ENCODE measurements at places on chromosomes 3 and 15. TPM values are rescaled to one million over a fixed set of nuclear protein-coding genes. Genes with fewer than 3 reads are reported as not detected.

- H3K4me3 ChIP-seq = no peak overlapping the region
- peak overlapping the region; percentile 24 for H3K27ac ChIP-seq
- H3K4me1 ChIP-seq = peaks cover 47% of the 10 kb centered on the region
- H3K36me3 ChIP-seq = peaks cover 14% of the 10 kb centered on the region
Measured at GRCh38 chr3:46934498-46935167, 41.9 kb downstream of the CCDC12 start.

GRCh38 chr3:192273697-192274010 lies 453.7 kb downstream of the FGF12 start:
- no peak for DNase-seq
- H3K4me1 ChIP-seq = no peaks in the 10 kb centered on the region
- no peak overlapping the region for H3K4me3 ChIP-seq

- no peak overlapping the region for H3K27ac ChIP-seq
- no peak overlapping the region for H3K4me3 ChIP-seq
- H3K4me1 ChIP-seq = peaks cover 8% of the 10 kb centered on the region
- H3K27me3 ChIP-seq = no peaks in the 10 kb centered on the region
- peak; percentile 86 for DNase-seq
Measured at GRCh38 chr15:74950078-74950908, 6.3 kb downstream of the RPP25 start.

GRCh38 chr3:65277798-65278197 lies 590.0 kb upstream of the ADAMTS9 start:
- H3K27me3 ChIP-seq = no peaks in the 10 kb centered on the region
- H3K27ac ChIP-seq = no peak overlapping the region
- H3K4me3 ChIP-seq = no peak overlapping the region
- H3K4me1 ChIP-seq = no peaks in the 10 kb centered on the region
- DNase-seq = no peak

GRCh38 chr3:126573492-126574117 lies 14.9 kb upstream of the C3orf22 start:
- H3K27ac ChIP-seq = no peak overlapping the region
- no peaks in the 10 kb centered on the region for H3K36me3 ChIP-seq
- H3K4me1 ChIP-seq = no peaks in the 10 kb centered on the region
- no peak for DNase-seq

Gene GRAMD2A
- not detected for total RNA-seq

DNA sequence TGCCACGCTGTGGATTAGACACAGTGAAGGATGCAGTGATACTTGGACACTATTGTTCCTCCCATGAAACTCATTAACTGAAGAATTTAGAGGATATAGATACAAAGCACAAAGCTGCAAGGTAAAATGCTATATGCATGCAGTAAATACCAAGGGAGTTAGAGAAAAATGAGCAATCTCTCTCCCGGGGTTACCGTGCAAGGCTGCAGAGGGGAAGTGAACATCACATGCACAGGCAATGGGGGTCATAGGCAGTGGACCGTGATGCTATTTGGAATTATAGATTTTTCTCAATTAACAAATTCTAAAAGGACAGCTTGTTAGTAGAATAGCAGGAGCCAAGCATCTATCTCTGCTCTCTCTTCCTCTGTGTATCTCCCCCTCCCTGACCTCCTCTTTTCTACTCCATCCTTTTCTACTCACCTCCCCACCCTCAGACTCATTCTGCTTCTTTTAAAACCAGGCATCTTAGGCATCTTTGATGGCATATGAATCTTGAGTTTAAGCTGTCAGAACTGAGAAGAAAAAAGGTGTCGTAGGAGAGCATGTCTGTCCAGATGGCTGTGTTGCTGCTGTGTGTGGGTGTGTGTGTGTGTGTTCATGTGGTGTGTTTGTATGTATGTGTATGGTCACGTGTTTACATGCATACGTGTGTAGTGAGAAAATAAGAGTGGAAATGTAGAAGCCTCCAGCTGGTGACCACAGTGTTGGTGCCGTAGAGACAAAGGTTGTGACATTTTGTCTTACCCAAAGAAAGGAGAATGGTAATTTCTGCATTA lies 339.0 kb downstream of the EPHB1 start:
- H3K36me3 ChIP-seq = no peaks in the 10 kb centered on the region
- no peak for DNase-seq
- no peak overlapping the region for H3K4me3 ChIP-seq

DNA sequence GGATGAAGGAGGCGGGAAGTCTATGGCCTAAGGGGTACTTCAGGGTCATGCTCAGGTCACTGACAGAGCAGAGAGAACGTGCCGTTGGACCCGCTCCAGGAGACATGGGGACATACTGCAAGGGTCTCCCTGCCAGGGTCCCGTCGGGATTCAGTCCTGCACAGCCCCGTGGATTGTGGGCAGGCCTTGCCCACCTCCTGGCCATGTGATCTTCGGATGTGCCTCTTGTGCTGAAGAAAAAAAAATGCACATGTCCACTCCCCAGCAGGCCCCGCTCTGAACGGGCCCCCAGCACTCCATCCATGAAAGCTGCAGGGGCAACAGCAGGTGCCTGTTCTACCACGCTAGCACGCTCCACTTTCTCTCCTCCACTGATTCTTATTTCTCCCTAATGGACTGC lies 22.9 kb downstream of the ST8SIA2 start:
- H3K4me3 ChIP-seq = no peak overlapping the region
- no peak for DNase-seq
- peaks cover 10% of the 10 kb centered on the region for H3K27me3 ChIP-seq
- H3K4me1 ChIP-seq = no peaks in the 10 kb centered on the region
- no peak overlapping the region for H3K27ac ChIP-seq
- no peaks in the 10 kb centered on the region for H3K36me3 ChIP-seq

- no peak overlapping the region for H3K27ac ChIP-seq
- peaks cover 27% of the 10 kb centered on the region for H3K27me3 ChIP-seq
Measured at GRCh38 chr3:40387895-40388254, 891 bp downstream of the ENTPD3 start.

GRCh38 chr3:185927501-185928200 lies 10.2 kb downstream of the TRA2B start:
- H3K4me3 ChIP-seq = peak overlapping the region; percentile 67
- peak overlapping the region; percentile 88 for H3K27ac ChIP-seq
- peaks cover 88% of the 10 kb centered on the region for H3K4me1 ChIP-seq
- no peak for DNase-seq

GRCh38 chr3:67048067-67048714 lies 50.1 kb downstream of the KBTBD8 start:
- no peak overlapping the region for H3K27ac ChIP-seq
- DNase-seq = no peak
- peaks cover 3% of the 10 kb centered on the region for H3K4me1 ChIP-seq
- H3K36me3 ChIP-seq = no peaks in the 10 kb centered on the region
- H3K4me3 ChIP-seq = no peak overlapping the region

- peaks cover 2% of the 10 kb centered on the region for H3K4me1 ChIP-seq
- no peak overlapping the region for H3K27ac ChIP-seq
- H3K27me3 ChIP-seq = peaks cover 3% of the 10 kb centered on the region
- H3K4me3 ChIP-seq = no peak overlapping the region
Measured at GRCh38 chr15:73328981-73329380, 39.8 kb downstream of the HCN4 start.

- H3K27me3 ChIP-seq = no peaks in the 10 kb centered on the region
- peak overlapping the region; percentile 98 for H3K4me3 ChIP-seq
- peak; percentile 31 for DNase-seq
- H3K4me1 ChIP-seq = peaks cover 27% of the 10 kb centered on the region
- H3K27ac ChIP-seq = peak overlapping the region; percentile 91
Measured at GRCh38 chr15:40038275-40038637, 725 bp downstream of the SRP14 start.

DNA sequence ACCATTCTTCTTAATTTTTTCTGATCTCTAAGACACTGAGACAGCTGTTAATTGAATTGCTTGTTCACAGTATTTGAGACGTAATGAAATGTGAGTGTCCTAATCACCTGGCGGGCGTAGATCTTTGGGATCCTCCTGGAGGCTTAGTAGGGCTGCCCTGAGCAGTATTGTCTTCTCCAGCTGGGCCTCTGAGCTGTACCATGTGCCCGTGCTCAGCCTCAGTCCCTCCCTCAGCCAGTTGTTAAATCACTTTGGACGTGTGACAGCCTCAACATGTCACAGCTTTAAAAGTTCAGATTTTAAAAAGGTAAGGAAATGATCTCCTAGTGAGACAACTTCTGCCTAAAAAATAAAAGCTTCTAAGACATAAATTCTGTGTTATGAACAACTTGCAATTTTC lies 35.5 kb downstream of the IGF1R start:
- no peak overlapping the region for H3K27ac ChIP-seq
- no peaks in the 10 kb centered on the region for H3K36me3 ChIP-seq
- H3K27me3 ChIP-seq = no peaks in the 10 kb centered on the region
- peaks cover 38% of the 10 kb centered on the region for H3K4me1 ChIP-seq

DNA sequence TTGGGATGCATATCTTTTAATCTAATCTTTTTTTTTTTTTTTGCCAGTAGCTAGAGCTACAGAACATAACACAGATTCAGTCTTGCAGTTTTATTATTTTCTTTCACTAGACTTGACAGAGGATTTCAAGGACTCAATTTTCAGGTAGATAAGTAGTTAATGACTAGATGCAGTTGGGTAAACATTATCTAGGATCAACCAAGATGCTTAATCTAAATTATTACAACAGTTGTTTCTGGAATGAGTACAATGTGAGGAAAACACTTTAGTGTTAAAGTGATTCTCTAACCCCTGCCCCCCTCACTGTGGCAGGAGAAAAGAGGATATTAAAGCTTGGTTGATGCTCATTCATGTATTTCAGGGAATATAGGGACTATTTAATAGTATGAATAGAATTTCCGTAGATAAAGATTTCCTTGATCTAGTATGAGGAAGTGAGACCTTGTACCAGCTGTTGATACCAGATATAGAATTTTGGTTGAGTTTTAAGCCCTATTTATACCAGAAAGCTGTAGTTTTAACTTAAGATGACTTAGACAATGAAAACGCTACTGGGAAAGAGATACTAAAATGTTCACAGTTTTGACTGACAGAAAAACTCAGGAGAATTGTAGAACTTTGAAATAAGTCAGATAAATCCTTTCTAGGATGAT lies 389.0 kb upstream of the C2CD4B start:
- DNase-seq = no peak

GRCh38 chr3:73508330-73508954 lies 116.3 kb downstream of the PDZRN3 start:
- no peaks in the 10 kb centered on the region for H3K4me1 ChIP-seq
- DNase-seq = peak; percentile 20
- no peak overlapping the region for H3K4me3 ChIP-seq
- H3K27ac ChIP-seq = no peak overlapping the region
- no peaks in the 10 kb centered on the region for H3K36me3 ChIP-seq

DNA sequence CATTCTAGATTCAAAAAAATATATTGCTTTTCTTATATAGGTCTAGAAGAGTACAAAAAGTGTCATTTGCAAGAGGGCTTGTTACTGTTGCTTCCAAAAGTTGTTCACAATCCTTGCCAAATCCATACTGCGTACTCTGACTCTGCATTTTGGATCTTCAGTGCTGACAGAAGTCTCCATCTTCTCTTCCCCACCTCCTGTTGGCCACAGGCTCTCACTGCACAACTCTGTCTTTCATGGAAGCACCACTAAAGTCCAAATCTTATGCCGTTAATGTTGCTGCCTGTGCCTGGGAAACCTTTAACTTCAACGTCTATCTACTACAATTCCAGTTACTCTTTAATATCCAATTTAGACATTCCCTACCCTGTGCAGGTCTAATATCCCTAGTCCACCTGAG lies 419.9 kb downstream of the NR2F2 start:
- no peaks in the 10 kb centered on the region for H3K36me3 ChIP-seq
- DNase-seq = no peak
- H3K4me1 ChIP-seq = no peaks in the 10 kb centered on the region
- H3K4me3 ChIP-seq = no peak overlapping the region
- no peak overlapping the region for H3K27ac ChIP-seq
- H3K27me3 ChIP-seq = no peaks in the 10 kb centered on the region

DNA sequence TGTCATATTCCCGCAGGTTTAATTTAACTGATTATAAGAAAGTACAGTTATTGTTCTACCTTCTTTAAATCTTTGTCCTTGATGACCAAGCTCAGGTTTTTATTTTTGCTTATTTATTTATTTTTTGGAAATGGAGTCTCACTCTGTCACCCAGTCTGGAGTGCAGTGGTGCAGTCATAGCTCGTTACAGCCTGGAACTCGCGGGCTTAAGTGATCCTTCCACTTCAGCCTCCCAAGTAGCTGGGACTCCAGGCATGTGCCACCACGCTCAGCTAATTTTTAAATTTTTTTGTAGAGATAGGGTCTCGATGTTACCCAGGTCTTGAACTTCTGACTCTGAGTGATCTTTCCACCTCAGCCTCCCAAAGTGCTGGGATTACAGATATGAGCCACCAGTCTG lies 8.9 kb downstream of the USP3 start:
- no peaks in the 10 kb centered on the region for H3K36me3 ChIP-seq
- peaks cover 87% of the 10 kb centered on the region for H3K4me1 ChIP-seq
- no peaks in the 10 kb centered on the region for H3K27me3 ChIP-seq
- peak overlapping the region; percentile 30 for H3K27ac ChIP-seq
- H3K4me3 ChIP-seq = no peak overlapping the region

GRCh38 chr3:31277582-31277981 lies 255.1 kb upstream of the STT3B start:
- no peak for DNase-seq
- no peaks in the 10 kb centered on the region for H3K36me3 ChIP-seq
- no peak overlapping the region for H3K4me3 ChIP-seq
- H3K4me1 ChIP-seq = peaks cover 11% of the 10 kb centered on the region
- H3K27ac ChIP-seq = no peak overlapping the region

Gene ZDHHC19
- total RNA-seq = not detected

DNA sequence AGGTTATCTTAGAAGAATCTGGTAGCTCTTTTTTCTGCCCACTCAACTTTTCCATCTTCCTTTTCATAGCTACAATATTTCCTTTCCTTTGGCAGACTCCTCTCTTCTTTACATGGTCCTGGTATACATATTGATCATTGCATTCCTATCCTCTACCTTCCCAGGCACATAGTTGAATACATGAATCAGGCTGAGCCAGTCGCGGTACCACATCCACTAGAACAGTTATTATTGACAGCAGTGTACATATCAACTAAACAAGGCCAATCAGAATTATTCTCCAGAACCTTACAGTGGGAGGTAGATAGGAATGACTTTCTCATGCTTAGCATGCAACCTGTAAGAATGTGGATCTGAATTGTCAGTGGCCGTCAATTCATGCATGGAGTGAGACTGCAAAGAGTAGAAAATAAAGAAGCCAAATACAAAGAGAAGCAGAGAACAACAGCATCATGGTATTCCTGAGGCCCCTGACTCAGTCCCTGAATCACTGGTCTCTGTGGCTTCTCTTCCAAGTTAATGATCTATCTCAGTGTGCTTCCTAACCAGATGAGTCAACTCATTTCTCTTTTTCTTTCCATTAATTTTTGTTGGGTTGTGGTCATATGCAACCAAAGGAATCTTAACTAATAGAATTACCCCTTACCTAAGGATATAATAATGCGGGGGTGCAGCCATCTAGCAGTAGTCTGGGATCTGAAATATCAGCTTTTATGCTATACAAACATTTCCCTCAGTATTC lies 60.9 kb upstream of the DCBLD2 start:
- no peaks in the 10 kb centered on the region for H3K36me3 ChIP-seq
- no peaks in the 10 kb centered on the region for H3K4me1 ChIP-seq
- H3K27ac ChIP-seq = no peak overlapping the region
- no peaks in the 10 kb centered on the region for H3K27me3 ChIP-seq
- H3K4me3 ChIP-seq = no peak overlapping the region
- no peak for DNase-seq

- H3K27ac ChIP-seq = no peak overlapping the region
- peaks cover 2% of the 10 kb centered on the region for H3K4me1 ChIP-seq
- no peaks in the 10 kb centered on the region for H3K27me3 ChIP-seq
- no peak for DNase-seq
Measured at GRCh38 chr3:119733812-119734211, 31.0 kb downstream of the CFAP91 start.

All from activated CD4-positive, alpha-beta memory T cell treated with anti-CD3 and anti-CD28 coated beads for 36 hours (primary cell).